Vagina (tissue), 2 donors: ENCODE measurements at places on chromosomes 16 and 17.

DNA sequence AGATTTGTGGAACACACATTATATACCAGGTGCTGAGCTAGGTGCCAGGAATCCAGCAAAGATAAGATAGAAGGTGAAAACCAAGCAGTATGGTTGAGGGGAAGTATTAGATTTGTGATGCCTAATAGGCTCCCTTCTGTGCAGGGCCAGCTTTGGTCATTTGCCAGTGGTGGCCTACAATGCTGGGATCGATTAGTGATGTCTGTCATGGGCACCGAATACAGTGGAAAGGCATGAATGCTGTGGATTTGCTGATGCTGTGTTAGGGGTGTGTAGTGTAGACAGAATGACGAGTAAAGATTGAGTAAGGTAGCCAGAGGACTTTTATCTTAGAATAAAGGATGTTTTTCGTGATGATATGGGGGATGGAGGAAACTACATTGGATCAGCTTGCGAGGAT is 48.9 kb downstream of the SNX29 start:
- DNase-seq, result no peak

GRCh38 chr17:79892457-79893241 is 53.4 kb upstream of the CBX4 start:
- DNase-seq, result no peak

DNA sequence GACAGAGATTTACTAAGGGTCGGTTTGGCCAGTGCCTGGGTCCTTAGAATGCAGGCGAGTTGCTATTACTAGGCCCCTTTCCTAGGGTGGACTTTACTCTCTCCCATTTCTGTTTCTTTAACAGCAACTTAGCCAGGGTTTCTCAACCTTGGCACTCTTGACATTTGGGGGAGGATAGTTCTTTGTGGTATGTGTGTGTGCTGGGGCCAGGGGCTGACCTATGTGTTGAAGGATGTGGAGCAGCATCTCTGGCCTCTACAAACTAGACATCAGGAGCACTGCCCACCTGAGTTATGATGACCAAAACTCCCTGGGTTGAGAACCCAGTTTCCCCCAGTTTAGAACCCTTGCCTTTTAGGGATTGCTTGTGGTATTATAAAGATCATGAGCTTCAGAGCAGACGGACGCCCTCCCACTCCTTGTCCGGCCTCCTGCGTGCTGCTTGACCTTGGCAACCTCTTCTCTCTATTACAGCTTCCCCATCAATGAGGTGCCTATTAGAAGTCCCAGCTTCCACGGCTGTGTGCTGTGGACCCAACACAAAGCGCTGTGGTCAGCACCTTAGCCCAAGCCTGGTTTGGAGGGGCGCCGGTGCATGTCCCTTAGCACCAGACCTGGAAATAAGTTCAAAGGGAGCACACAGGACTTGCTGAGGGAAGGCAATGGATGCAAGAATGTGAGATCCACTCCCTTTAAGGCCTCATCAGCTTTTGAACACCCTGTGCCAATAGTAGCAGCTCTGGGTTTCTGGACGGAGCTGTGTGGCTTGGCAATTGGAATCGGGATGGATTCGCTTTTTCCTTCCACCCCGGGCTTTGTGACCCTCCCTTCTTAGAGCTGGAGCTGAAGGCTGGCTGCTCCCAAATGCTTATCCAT is 239.2 kb upstream of the MAF start:
- DNase-seq, result no peak

DNA sequence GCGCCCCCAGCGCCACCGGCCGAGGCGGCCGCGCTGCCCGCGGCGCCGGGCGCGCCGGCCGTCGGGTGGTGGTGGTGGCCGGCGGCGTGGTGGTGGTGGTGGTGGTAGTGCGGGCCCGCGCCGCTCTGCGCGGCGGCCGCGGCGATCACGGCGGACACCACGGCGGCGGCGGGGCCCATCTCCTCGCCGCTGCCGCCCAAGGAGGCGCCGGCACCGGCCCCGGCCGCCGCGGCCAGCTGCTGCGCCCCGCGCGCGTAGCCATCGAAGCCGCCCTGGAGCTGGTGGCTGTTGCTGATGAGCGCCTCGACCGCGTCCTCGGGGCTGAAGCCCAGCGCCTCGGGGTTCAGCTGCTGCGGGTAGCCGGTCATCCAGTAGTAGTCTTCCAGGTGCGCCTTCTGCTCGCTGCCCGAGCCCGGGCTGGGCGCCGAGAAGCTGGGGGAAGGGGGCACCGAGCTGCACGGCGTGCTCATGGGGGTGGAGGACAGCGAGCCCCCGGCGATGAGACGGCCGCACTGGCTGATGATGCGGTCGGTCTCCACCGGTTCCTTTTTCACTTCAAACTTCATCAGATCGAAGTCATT is 1.2 kb downstream of the MAF start:
- no peak for DNase-seq

GRCh38 chr17:42684929-42685556 is 2.7 kb downstream of the CNTNAP1 start:
- no peak for DNase-seq

GRCh38 chr17:67500677-67501300 is 123.7 kb downstream of the PITPNC1 start:
- no peak for DNase-seq

DNA sequence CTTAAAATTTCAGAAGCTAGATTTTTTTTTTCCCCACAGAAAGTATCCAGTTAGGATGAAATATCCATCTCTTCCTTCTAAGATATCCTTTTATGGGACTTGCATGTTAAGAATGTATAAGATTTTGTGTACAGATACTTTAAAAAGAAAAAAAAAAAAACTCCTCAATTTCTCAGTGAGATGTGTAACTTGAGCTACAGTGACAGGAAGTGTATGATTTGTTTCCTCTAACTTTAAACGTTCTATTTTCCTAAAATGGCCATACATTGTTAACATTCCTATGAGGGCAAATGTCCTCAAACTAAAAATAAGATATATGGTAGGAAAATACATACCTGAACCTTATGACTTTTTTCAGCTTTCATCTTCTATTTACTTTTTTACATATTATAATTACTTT is 8.9 kb downstream of the FBXO47 start:
- no peak for DNase-seq

- DNase-seq, result no peak
These were observed 42.9 kb upstream of the MRTFB start for GRCh38 chr16:14028202-14028601.

DNA sequence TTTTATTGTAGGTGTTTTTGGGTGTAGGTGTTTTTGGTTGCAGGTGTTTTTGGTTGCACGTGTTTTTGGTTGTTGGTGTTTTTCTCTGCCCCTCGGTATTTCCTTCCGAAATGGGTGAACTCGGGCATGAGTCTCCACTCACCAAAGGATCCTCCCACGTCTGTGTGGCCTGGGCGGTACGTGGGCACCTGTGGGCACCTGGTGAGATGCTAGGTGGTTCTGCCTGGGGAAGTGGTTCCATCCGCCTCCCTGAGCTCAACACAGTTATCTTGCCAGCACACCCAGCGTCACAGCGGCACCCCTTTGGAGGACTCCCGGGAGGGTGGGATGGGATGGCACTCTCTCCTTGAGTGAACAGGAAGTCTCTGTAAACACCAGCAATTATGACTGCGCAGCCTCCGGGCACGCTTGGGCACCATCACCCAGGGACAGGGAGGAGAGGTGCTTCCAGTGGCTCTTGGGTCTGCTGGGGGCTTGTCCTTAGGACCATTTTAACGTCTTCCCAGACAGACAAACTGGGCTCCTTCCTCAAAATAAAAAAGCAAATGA is 29.8 kb downstream of the COX4I1 start:
- no peak for DNase-seq

GRCh38 chr16:22357635-22357971 is 16.8 kb downstream of the CDR2 start:
- no peak for DNase-seq

GRCh38 chr17:79223953-79224352 is 149.3 kb downstream of the ENGASE start:
- no peak for DNase-seq

DNA sequence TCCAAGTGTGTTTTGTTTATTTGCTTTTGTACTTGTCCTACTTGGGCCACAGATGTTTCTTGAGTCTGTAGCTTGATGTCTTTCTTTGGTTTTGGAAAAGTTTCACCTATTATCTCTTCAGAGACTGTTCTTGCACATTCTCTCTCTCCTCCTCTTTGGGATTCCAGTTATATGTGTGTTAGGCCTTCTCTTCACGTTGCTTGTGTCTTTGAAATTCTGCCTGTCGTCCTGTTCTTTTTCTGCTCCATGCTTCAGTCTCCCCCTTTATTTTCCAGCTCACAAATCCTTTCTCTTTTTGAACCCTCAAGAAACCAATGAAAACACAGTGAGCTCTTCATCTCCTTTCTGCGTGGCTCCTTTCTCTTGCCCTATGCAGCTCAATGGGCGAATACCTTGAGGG is 7.9 kb downstream of the VPS35L start:
- no peak for DNase-seq

DNA sequence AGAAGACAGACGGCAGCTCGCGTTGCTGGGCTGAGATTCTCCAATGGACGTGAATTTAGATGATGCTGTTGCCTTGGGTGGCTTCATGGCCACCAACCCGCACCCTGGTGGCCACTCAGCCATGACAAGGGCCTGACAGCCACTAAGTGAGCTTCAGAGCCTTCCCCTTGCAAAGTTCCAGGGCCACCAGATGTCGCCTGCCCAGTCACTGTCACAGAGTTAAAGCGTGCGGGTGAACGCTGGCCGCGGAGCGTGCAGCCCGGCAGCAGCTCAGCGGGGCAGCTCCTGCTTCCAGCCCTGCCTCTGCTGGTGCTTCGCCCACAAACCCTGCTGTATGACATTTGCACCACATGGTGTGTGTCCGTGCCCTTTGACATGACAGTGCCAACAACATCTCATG is 13.3 kb upstream of the KREMEN2 start:
- no peak for DNase-seq

DNA sequence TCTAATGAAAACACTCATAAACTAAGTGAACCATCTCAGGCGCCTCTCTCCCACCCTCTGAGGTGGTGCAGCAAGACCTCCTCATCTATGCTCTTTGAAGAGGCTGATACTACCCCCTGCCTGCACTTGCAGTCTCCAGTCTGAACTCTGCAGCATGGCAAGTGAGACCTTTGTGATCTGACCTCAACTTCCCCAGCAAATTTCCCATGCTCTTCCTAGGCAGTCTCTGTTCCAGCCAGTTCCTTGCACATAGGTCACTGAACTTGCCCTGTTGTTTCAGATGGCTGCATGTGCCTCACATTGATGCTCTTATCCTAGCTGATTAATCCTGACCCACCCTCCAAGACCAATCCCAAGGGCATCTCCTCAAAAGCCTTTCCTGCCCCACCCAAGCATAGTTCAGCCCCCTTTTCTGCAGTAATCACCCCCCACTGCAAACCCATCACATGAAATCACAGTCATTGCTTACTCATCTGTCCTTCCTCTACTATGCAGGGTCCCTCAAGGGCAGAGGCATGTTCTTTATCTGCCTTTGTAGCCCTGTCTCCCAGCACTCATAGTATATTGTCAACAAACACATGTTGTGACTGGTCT is 42.0 kb downstream of the TBX21 start:
- no peak for DNase-seq

DNA sequence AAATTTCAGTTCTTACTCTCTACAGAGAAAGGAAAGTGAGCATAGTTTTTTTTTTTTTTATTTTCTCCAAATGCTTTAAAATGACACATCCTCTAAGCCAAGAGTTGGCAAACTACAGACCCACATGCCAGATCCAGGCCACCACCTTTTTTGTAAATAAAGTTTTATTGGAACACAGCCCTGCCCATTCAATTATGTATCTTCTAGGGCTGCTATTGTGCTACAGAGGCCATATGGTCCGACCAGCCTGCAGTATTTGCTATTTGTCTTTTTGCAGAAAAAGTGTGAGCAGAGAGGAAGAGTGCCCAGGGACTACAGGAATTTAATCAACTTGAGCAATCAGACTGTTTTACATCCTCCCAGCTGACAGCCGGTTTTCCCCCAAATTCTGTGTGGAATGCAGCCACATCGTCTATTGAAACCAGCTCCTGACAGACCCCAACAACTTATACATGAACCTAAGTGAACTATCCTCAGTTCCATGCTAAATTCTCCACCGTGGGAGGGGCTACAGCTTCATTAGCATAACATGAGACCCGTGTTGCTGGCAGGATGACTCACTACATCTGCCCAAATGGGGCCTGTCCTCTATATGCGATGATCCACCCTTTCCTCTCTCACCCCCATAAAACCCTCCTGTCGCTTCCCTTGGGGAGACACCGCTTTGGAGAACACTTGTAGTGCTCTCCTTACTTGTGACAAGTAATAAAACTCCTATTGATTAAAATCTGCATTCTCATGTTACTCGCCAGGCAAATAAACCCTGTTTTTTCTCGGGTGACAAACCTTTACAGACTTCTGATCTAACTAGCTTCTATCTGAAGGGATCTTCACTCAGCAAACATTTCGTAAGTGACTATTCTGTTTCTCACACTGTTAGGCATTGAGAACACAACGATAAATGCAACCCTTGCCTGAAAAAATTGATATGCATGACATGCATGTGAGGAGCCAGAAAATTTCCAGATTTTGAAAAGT is 149.4 kb upstream of the HS3ST3A1 start:
- no peak for DNase-seq

- no peak for DNase-seq
These were observed 13.6 kb downstream of the PLK1 start for GRCh38 chr16:23692190-23692837.

- DNase-seq, result no peak
These were observed 13.1 kb upstream of the SEPHS2 start for GRCh38 chr16:30458561-30459394.

- no peak for DNase-seq
These were observed 12.1 kb upstream of the HP start for GRCh38 chr16:72042157-72042660.

GRCh38 chr16:28098171-28098958 is 34.9 kb upstream of the GSG1L start:
- DNase-seq, result no peak
